Bone marrow (tissue), 2 donors: ENCODE measurements at places on chromosomes 1 and 21.

GRCh38 chr1:244080343-244080929, 29.4 kb downstream of the ZBTB18 start:
- DNase-seq: no peak

GRCh38 chr1:33342041-33342723, 21.3 kb upstream of the A3GALT2 start:
- DNase-seq: no peak

- no peak for DNase-seq
Measured at GRCh38 chr1:23957096-23957495, 2.5 kb upstream of the PNRC2 start.

- peak; percentile 10 for DNase-seq
Measured at GRCh38 chr1:66563941-66564630, 30.1 kb downstream of the SGIP1 start.
